ENCODE measurements at places on chromosomes 11 and 22. TPM values are rescaled to one million over a fixed set of nuclear protein-coding genes. Genes with fewer than 3 reads are reported as not detected.

Gene RCOR2
- 5.6 TPM for total RNA-seq

DNA sequence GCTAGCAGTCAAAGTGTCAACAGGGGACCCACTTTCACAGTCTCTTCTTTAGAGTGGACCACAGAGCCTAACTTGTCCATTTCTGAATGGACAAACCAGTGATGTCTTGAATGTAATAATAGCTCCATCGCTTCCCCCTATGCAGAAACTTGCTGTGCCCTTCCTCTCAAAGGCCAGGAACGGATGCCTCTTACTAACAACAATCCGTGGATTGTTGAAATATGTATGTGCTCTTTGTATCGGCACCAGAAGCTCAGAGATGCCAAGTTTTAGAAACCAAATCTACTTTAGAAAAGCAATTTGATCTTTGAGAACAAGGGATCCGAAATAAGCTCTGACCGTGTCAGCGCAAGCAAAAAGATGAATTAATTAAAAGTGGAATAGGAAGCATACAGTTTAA lies 259.5 kb upstream of the POU2AF2 start:
- H3K27me3 ChIP-seq, result no peaks in the 10 kb centered on the region
- no peak overlapping the region for H3K27ac ChIP-seq
- no peak overlapping the region for H3K4me3 ChIP-seq
- H3K4me1 ChIP-seq, result peaks cover 6% of the 10 kb centered on the region
- no peaks in the 10 kb centered on the region for H3K36me3 ChIP-seq
- no peak for DNase-seq

- H3K27me3 ChIP-seq, result no peaks in the 10 kb centered on the region
- H3K4me3 ChIP-seq, result no peak overlapping the region
- peak; percentile 97 for DNase-seq
- H3K36me3 ChIP-seq, result no peaks in the 10 kb centered on the region
These were observed 70.2 kb upstream of the EED start for GRCh38 chr11:86174101-86175046.

- no peak overlapping the region for H3K27ac ChIP-seq
- peaks cover 3% of the 10 kb centered on the region for H3K4me1 ChIP-seq
- H3K4me3 ChIP-seq, result no peak overlapping the region
- no peaks in the 10 kb centered on the region for H3K36me3 ChIP-seq
- H3K27me3 ChIP-seq, result no peaks in the 10 kb centered on the region
- peak; percentile 74 for DNase-seq
These were observed 58.2 kb downstream of the RBX1 start for GRCh38 chr22:41009222-41009948.

- no peak for DNase-seq
- no peaks in the 10 kb centered on the region for H3K4me1 ChIP-seq
- no peaks in the 10 kb centered on the region for H3K27me3 ChIP-seq
- H3K4me3 ChIP-seq, result no peak overlapping the region
- H3K27ac ChIP-seq, result no peak overlapping the region
These were observed 117.7 kb upstream of the CCDC90B start for GRCh38 chr11:83403691-83404389.

DNA sequence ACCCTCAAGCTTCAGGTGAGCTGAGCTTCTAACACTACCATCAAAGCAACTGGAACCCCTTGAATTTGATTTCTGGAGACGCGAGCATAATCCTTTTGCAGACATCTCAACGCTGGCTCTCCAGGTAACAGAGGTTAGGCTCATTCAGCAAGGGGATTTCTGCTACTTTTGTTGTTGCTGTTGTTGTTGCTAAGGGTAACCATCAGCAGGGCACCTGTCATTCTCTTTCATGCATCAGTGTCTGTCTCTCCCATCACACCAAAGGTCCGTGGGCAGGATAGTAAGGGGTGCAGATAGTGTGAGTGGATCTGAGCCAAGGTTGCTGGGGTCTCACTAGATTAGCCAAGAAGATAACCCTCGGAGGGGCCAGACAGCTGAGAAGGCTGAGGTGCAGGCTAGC lies 90.3 kb downstream of the TP53I11 start:
- peaks cover 11% of the 10 kb centered on the region for H3K27me3 ChIP-seq
- H3K4me3 ChIP-seq, result no peak overlapping the region
- H3K4me1 ChIP-seq, result peaks cover 18% of the 10 kb centered on the region
- H3K36me3 ChIP-seq, result no peaks in the 10 kb centered on the region

DNA sequence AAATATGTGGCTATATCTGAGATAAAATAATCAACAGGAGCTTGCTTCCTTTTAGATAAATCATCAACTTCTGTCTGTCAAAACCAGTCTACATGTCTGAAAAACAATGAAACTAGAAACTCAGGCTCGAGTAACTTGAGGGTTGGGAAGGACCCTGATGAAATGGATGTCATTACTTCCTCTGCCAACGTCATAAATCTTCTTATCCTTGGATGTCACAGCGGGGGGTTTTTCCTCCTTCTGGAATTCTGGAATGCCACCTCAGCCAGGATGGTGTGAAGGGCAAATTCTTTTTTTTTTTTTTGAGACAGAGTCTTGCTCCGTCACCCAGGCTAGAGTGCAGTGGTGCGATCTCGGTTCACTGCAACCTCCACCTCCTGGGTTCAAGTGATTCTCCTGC lies 13.4 kb downstream of the LGR4 start:
- no peaks in the 10 kb centered on the region for H3K27me3 ChIP-seq
- no peaks in the 10 kb centered on the region for H3K36me3 ChIP-seq
- H3K27ac ChIP-seq, result no peak overlapping the region
- no peak for DNase-seq

GRCh38 chr11:41273908-41274307 lies 185.5 kb downstream of the LRRC4C start:
- no peaks in the 10 kb centered on the region for H3K4me1 ChIP-seq
- H3K36me3 ChIP-seq, result no peaks in the 10 kb centered on the region
- no peaks in the 10 kb centered on the region for H3K27me3 ChIP-seq
- DNase-seq, result no peak

- H3K36me3 ChIP-seq, result no peaks in the 10 kb centered on the region
- DNase-seq, result no peak
- H3K27ac ChIP-seq, result no peak overlapping the region
- peaks cover 15% of the 10 kb centered on the region for H3K27me3 ChIP-seq
These were observed 10.7 kb downstream of the NDUFV1 start for GRCh38 chr11:67617243-67617953.

All from fibroblast of lung (primary cell).